ENCODE measurements at places on chromosomes 4 and X.
A peak's percentile ranks its signal among the peaks of the same experiment; 100 is the strongest.

GRCh38 chrX:136572030-136572429 lies 40.0 kb downstream of the VGLL1 start:
- no peak for DNase-seq

DNA sequence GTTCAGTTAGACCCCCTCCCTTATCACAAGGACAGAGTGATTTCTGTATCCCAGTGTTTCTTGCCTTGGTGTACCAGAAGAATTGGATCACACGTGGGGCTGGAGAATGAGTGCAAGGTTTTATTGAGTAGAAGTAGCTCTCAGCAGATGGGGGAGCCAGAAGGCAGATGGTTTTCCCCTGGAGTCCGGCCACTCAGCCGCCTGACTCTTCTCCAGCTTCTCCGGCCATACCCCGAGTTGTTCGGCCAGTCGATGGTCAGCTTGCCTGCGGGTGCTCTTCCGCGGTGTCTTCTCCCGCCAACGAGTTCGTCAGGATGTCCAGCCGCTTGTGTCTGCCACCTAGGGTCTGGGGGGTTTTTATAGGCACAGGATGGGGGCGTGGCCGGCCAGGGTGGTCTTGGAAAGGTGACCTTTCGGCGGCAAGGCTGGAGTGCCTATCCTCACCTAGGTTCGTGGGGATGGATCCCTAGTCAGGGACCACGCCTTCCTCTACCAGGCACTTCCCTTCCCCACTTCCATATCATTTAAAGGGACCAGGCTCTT lies 14.5 kb downstream of the GAB1 start:
- no peak for DNase-seq

GRCh38 chrX:101220662-101221260 lies 1.2 kb downstream of the DRP2 start:
- DNase-seq = no peak

- DNase-seq = no peak
Observed at GRCh38 chrX:8914681-8915080, 113.5 kb upstream of the FAM9A start.

- no peak for DNase-seq
Observed at GRCh38 chr4:13918991-13919441, 291.5 kb upstream of the BOD1L1 start.

DNA sequence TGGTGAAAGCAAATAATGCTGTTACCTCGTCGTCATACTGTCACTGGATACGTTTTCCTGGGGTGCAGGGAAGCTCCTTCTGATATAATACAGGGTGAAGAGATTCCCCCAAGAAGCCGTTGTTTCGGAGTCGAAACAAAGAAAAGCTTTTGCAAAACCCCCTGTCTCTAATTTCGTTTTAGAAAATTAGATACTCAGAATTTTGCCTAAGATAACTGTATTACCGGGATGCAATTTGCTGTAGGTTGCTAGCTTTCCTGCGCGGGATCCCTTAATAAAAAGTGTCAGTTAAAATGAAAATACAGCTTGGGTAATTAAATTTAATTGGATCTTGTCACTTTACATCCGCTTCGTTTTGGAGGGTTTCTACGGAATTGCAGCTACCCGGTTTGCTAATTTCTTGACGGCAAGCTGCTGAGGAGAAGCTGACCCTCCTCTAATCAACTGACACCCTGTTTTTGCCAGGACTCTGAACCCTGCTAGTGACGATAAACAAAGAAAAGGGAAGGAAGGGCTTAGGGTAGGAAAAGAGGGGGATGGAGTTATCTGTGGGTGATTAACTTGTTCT lies 174.6 kb downstream of the SHOX start:
- DNase-seq = no peak

- no peak for DNase-seq
Observed at GRCh38 chrX:21813612-21814368, 25.6 kb upstream of the MBTPS2 start.

DNA sequence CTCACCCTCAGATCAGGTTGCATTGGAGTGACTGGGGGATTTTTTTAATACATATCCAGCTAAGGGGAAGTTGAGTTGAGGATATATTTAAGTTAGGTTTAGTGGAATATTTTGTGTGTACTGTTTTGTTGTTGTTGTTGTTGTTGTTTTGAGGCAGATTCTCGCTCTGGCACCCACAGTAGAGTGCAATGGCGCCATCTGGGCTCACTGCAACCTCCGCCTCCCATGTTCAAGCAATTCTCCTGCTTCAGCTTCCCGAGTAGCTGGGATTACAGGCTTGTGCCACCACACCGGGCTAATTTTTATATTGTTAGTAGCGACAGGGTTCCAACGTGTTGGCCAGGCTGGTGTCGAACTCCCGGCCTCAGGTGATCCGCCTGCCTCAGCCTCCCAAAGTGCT lies 38.6 kb upstream of the ATP6AP2 start:
- DNase-seq = no peak

- no peak for DNase-seq
Observed at GRCh38 chrX:50638123-50638522, 167.5 kb upstream of the DGKK start.

DNA sequence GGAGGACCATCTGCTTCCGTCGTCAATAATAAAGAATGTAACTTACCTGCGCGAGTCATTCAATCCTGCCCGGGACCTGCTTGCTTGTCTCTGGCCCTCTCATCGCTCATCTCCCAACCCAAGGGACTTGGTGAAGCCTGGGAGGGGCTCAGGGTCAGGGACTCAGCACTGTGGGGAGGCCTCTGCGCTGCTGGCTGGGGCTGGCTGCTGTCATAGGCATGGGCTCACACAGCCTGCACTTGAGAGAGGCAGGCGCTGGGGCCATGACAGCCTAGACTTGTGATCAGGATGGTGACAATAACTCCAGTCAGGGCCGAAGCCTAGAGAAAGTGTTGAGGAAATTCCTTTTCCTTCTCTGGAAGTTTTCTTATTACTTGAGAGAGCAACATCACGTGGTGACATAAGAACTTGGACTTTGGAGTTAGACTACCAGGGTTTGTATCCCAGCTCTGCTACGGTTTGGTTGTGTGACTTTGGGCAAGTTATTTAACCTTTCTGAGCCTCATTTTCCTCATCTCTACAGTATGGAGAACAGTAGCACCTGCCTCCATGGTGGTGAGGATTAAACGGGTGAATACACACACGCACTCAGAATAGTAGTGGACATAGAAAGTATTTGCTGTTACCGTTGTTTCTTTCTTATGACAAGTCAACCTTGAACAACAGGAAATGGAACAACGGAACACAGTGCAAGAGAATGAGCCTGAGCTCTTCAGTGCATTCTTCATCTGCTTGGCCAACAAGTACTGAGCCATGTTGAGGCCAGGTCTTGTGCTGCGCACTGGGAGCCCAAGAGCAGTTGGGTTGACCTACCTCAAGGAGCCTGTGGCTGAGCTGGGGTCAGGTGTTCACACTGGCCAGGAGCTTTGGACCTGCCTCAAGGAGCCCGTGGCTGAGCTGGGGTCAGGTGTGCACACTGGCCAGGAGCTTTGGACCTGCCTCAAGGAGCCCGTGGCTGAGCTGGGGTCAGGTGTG lies 60.5 kb downstream of the TBC1D14 start:
- no peak for DNase-seq

GRCh38 chr4:8506373-8507195 lies 66.0 kb downstream of the TRMT44 start:
- no peak for DNase-seq

- no peak for DNase-seq
Observed at GRCh38 chr4:17447056-17447455, 64.8 kb downstream of the QDPR start.

- no peak for DNase-seq
Observed at GRCh38 chrX:973010-973632, 239.3 kb downstream of the CRLF2 start.

DNA sequence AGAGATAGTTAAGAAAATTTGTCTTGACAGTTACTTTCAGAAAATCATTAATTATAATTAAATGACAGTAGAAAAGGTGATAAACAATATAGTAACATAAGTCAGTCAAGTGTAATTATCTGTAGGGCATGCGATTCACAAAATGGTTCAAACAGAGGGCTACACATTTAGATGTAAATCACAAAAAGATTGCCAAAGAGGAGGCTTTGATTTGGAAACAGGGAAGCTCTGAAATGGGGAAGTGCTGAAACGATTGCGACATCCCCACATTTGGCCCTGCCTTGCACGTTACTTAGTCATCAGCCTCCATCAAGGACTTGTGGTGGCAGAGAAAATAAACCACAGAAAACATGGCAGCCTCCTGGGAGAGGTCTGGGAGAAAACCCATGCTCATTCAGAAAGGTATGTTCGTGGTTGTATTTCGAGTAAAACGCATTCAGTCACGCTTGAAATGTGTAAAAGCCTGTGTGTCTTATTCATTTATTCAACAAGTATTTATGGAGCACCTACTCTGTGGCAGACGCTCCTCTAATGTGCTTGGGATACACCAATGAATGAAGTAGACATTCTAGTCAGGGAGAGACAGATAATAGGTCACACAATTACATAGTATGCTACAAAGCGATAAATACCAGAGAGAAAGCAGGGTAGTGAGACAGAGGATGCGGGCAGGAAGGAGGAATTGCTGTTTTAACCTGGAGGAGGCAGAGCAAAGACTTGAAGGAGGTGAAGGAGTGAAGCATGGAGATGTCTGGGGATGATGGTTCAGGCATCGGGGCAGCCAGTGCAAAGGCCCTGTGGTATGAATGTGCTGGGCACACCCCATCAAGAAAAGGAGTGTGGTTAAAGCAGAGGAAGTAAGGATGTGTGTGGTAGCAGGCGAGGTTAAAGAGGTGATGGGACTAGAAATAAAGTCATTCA lies 7.8 kb downstream of the RBM47 start:
- peak; percentile 94 for DNase-seq

- no peak for DNase-seq
Observed at GRCh38 chr4:112031712-112032328, 113.4 kb upstream of the FAM241A start.

GRCh38 chr4:130703211-130703935 lies 1607.4 kb downstream of the C4orf33 start:
- DNase-seq = no peak

DNA sequence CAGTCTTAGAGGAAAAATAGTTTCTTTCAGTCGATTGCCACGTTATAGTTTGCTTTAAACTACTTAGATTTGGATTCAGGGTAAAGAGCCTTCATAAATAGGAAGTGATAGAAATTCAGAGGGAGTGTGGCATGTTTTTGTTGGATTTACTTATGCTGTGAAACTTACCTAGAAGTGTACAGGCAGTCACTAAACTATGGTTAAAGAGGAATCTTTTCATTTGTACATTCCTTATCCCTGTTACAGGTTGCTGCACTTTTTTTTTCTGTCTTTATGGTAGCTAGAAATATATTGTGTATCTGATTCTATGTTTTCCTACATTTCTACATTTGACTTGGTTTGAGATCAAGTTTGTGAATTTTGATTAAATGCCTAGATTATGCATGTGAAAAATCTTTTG lies 19.1 kb downstream of the WWC2 start:
- no peak for DNase-seq

All from GF-D8 (cell line).